ENCODE measurements at places on chromosomes 12 and 14.

DNA sequence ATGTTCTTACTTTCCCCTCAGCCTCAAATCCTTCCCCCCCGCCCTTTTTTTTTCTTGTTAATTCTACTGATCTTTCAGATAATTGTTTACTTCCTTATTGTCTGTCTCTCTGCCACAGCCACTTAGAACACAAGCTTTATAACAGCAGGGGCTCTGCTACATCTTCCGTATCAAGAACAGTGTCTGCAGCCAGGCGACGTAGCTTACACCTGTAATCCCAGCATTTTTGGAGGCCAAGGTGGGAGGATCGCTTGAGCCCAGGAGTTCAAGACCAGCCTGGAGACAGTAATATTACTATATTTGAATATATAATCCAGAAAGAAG, 5.4 kb downstream of the SOS2 start:
- DNase-seq, result no peak

DNA sequence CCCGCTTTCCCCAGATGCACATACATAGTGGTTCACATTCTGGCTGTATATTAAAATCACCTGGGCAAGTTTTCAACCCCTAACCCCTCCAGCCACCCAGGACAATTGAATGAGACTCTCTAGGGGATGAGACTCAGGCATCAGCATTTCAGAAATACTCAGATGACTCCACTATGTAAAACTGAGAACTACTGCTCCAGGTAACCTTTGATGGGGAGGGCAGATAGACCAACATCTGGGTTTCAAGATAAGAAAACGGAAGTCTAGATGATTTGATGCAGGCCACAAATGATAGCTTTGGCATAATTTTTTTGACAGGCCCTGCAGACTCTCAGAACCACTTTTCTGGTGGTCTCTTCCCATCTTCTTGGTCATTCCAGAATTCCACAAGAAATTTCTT, 341.1 kb downstream of the EMP1 start:
- no peak for DNase-seq

DNA sequence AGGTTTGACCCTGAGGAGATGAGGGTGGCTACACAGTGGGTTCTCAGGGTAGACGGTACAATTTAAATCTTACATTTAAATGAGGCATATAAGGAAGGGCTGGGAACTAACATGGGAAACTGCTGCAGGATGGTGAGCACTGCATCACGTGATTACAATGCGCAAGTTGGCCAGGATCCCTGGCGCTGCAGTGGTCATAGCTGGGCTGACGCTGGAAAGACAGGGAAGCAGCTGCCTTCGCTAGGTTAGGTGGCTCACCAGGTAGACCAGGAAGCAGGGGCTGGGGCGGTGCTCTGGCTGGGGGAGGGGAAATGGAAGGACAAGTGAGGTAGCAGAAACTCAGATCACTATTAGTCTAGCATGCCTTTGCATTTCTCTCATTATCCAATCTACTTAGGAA, 149.9 kb downstream of the FOXN3 start:
- no peak for DNase-seq

DNA sequence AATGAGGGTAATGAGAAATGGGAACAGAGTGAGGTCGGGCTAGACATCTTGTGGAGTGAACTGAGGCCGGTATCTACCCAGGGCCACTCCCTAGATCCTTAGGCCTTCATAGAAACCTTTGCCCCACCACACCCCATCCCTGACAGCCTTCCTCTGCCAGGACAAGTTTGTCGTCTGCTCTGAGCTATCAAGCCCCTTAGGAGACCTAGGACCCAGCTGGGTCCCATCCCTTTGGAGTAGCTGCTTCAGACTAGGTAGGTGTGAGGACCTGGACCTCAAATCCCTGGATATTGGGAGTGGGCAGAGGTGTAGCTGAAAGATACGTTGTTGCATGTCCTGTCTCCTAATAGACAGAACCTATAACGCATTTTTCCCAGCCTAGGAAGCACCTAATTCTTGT, at the start of gene TMEM253:
TMEM253 (plus strand) TSS at position 136 of the 400 bp plus-strand sequence. CDS start 278 bp downstream, outside the sequence.
- DNase-seq, result no peak

All from WERI-Rb-1 (cell line).